Stimulated activated CD8-positive, alpha-beta memory T cell treated with anti-CD3 and anti-CD28 coated beads, Interleukin-2, amount 100 ng/mL, for 1 hour (primary cell): ENCODE measurements at places on chromosomes 6 and 20.

DNA sequence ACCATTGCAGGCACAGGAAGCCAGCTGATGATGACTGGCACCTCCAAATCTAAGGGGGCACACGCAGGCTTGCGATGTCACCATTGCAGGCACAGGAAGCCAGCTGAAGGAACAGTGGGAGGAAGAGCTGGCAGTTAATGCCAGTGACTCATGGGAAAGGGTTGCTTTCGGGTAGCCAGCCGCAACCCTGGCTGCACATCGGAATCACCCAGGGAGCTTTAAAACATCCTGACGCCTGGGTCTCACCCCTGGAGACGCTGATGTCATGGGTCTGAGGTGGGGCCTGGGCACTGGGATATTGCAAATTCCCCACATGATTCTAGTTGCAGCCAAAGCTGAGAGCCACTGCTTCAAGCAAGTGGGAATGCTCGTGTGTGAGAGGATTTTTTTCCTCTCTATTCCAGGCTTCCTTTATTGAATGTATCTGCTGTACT is 16.1 kb upstream of the CCN6 start:
- no peak for DNase-seq

- peak; percentile 72 for DNase-seq
Observed at GRCh38 chr6:17705778-17706579, 746 bp downstream of the NUP153 start.

GRCh38 chr6:24721461-24722215 is 2.7 kb upstream of the C6orf62 start:
- DNase-seq: no peak

GRCh38 chr6:75349262-75349984 is 64.8 kb upstream of the TMEM30A start:
- no peak for DNase-seq
